ENCODE measurements at places on chromosomes 6 and 20.

GRCh38 chr20:57580478-57581201, 19.7 kb downstream of the PCK1 start:
- DNase-seq: no peak

- no peak for DNase-seq
These were observed 4.9 kb downstream of the BMP6 start for GRCh38 chr6:7730784-7731227.

DNA sequence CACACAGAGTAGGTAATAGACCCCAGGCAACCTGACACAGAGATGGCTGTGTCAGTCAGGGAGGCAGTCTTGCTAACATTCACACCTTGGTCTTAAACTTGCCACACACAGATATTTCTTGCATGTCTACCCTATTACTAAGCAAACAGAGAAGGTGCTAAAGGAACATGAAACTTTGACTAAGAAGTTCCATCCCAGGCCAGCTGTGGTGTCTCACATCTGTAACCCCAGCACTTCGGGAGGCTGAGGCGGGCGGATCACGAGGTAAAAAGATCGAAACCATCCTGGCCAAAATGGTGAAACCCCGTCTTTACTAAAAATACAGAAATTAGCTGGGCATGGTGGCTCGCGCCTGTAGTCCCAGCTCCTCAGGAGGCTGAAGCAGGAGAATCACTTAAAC, 222.4 kb upstream of the JARID2 start:
- no peak for DNase-seq

- no peak for DNase-seq
These were observed 447.3 kb downstream of the MAFB start for GRCh38 chr20:40241596-40242343.

GRCh38 chr20:1375515-1375914, 17.3 kb downstream of the FKBP1A start:
- no peak for DNase-seq

GRCh38 chr20:22533823-22534751, 50.3 kb downstream of the FOXA2 start:
- DNase-seq: no peak

- no peak for DNase-seq
These were observed 16.7 kb downstream of the HMGN4 start for GRCh38 chr6:26554697-26555504.

DNA sequence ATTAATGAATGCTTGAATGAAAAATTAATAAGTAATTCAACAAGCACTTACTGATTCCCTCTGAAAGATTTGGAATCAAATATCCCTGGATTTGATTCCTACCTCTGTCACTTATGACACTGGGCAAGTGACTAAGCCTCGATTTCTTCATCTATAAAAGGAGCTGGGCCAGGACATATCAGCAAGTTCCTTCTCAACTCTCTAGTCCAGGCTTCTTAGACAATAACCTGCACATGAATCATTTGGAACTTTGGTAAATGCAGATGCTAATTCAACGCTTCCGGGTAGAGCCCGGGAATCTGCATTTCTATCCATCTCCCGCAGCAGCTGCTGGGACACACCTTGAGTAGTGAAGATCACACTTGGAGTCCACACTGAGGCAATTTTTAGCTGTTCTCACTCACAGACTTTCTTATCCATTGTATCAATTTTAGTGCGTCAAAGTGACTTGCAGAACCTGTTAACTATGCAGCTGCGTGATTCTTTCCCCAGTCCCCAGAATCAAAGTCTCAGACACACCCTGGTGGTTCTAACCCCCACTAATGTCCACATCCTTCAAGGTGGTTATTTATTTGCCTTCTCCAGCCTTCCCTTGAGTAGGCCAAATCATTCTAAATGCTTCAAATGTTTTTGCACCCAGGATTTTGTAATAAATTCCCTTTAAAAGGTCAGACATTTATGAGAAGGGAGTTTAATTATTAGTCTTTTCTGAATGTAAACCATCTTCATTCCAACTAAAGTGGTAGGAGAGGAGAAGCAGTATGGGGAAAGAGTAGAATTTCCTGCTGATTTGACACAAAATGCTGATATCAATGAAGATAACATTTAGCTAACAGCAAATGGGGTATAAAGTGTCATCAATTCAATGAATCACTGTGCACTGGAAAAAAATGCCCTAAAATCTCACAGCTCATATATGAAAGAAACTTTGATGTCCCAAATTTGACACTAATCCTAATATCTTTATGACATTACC, 26.0 kb upstream of the CCND3 start:
- no peak for DNase-seq

- DNase-seq: no peak
These were observed 9.5 kb downstream of the CDC5L start for GRCh38 chr6:44396968-44397367.

GRCh38 chr6:27601668-27602254, 128.9 kb upstream of the ZNF184 start:
- no peak for DNase-seq

GRCh38 chr6:73236144-73236750, 11.0 kb upstream of the KHDC1L start:
- no peak for DNase-seq

- no peak for DNase-seq
These were observed 227.0 kb downstream of the BMP2 start for GRCh38 chr20:6994452-6994851.

DNA sequence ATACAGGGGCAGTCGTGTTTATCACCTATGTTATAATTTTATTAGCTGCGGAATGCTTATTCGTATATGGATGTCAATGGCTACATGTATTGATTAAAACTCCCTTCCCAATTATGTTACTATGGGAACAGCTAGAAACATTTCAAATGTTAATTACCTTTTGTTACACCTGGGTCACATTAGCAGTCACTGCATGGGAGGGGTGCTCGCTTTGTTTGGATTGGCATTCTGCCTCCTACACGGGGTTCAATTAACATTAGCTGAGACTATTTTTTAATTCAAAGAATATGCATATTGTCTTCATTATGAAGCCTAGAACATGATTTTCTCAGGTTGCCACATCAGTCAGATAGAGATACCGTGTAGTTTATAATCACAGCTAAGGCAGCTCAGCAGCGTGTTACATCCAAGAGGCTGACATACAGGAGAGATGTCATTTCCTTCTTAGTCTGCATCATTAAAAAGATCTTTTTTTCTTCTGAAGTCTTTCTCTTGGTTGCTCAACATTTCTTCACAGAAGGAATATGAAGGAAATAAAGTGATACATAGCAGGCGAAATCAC, 76.2 kb upstream of the RPS6KA2 start:
- DNase-seq: no peak

DNA sequence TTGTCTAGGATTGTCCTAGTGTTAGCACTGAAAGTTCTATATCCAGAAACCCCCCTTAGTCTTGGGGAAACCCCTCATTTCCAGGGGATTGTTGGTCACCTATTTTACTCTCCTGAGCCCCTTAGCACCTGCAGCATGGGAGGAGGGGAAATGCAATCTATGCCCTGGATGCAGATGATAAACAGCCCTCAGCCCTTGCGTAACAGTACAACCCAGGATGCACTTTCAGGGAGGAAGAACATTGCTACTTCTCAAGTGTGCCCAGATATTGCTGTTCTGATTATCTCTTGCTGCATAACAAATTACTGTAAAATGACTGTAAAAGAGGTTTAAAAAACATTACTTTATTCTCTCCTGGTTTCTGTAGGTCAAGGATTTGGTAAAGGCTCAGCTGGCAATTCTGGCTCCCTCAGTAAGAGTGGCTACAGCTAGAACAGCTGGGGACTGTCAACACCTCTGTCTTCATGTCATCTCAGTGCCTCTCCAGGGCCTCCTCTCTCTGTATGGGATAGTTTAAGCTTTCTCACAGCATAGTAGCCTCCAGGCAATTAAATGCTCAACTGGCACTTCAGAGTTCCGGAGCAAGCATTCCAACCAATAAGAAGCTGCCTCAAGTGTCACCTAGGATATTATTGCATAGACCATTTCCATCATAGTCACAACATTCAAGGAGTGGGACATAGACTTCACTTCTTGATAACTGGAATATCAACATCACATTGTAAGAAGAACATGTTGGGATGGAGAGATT, 117.8 kb upstream of the FOXO3 start:
- DNase-seq: no peak

GRCh38 chr6:167020206-167020605, 21.0 kb downstream of the CEP43 start:
- DNase-seq: no peak
